ENCODE measurements at places on chromosomes 16 and 17.
A peak's percentile ranks its signal among the peaks of the same experiment; 100 is the strongest.

- peak; percentile 93 for DNase-seq
Measured at GRCh38 chr16:87950765-87951551, at the start of gene BANP. TSS of gene BANP (plus strand) at chr16:87951434. CDS start at chr16:87975116, 23,682 bp downstream.

- no peak for DNase-seq
Measured at GRCh38 chr17:57597531-57598453, 147.3 kb downstream of the CCDC182 start.

- no peak for DNase-seq
Measured at GRCh38 chr17:37197336-37197735, 178.4 kb upstream of the C17orf78 start.

DNA sequence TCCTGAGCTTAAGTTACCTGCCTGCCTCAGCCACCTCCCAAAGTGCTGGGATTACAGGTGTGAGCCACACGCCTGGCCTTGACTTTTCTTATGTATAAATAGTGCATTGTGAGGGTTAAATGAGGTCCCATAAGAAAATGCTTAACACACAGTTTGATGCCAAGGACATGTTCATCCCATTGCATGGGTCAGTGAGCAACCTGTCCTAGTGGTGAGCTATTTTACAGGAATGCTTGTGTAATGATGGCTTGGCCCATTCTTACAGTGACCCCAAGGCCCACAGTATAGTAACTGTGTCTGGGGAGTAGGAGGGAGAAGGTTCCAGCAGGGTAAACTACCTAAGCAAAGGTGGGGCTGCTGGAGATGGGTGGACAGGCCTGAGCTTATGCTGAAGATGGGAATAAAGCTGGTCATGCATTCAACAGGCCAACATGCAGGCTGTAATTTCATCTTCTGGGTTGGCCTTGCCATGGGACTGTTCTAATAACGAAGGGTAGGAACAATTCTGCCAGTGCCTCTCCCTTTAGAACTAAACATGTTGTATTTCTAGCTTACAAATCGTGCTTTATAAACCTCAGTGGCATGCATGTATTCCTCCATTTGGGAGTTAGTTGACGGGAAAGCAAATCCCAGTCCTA lies 6.2 kb downstream of the ACSF2 start:
- DNase-seq: no peak

DNA sequence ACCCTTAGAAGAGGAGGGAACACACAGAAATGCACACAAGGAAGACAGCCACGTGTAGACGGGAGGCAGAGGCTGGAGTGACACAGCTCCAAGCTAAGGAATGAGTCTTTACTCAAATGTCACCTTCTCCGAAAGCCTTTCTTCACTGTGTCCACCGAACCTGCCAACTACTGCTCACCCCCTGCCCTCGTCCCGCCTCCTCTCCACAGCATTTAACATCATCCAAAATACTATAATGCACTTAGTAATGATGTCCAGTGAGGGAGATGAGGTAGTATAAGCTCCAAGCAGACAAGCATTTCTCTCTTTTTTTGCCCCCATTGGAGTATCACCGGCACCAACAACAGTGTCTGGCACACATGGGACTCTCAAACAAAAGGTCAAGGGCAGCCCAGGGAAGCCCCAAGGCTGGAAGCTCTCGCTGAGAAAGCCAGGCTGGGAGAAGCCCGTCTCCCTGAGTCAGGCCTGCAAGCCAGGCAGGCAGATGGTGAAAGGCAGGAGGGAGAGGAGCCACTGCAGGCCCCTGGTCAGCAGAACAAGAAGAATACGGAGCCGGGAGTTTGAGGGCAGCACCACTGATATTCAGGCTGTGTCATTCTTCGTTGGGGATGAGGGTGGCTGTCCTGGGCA lies 25.9 kb downstream of the ZFHX3 start:
- no peak for DNase-seq

DNA sequence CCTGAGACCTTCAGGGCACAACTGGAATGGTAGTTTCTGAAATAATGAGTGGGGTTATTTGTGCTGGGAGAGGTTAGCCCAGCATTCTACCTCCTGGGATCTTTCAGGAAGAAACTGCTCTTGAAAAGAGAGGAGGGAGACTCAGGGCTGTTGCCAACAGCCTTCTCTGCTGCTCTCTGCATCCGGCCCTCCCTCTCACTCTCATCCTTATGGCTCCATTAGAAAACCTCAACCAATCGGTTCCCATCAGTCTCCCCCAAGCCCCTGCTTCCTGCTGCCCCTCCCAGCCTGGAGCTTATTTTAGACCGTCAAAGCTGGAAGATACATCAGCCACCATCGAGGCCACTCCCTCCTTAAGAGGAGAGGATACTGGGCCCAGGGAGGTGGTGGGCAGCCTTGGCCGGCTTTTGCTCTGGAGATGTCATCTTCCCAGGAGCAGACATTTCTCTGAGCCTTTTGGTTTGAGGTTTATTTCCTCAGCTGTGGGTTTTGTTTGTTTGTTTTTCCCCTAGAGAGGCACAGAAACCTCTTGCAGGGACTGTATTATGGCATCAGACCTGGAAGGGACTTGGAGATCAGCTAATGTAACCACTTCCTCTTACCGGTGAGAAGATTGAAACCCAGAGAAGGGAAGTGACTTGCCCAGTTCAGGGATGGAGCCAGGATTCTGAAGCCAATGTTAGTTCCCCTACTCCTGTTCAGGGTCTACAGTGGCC lies 2.7 kb downstream of the MPRIP start:
- no peak for DNase-seq

DNA sequence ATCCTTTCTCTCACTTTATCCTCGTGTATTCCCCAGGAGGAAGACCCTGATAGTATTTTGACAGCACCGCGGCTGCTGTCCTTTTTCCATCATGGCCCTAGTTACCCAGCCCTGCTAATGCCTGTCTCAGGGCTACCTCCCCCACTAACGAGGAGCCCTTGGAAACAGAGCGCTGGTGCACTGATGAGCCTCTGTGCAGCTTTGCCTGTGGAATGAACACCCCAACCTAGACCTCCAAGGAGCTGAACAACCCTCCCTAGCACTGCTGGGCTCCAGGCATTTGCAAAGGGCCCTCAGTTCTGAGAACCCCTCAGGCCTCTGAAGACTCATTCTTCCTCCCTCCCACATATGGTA lies 23.3 kb upstream of the CCL1 start:
- DNase-seq: no peak

DNA sequence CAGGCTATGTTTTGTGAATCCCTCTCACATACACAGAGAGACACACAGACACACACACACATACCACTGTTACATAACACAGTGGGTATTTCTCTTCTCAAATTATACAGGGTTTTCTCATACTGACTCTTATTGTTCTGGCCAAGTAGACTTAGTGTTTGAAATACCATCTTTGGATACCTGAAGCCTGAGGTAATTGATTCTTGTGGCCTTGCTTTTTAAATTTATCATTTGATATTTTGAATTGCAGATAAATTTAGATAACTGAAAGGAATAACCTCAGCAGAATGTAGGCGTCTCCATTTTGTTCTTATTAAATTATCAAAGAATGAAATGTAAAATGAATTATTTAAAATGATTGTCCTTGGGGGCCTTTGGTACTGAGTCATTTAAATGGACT lies 223.8 kb downstream of the LGALS9B start:
- no peak for DNase-seq

- DNase-seq: no peak
Measured at GRCh38 chr16:59632276-59632855, 898.2 kb upstream of the GOT2 start.

GRCh38 chr17:62975206-62975605 lies 9.2 kb downstream of the TANC2 start:
- DNase-seq: no peak

DNA sequence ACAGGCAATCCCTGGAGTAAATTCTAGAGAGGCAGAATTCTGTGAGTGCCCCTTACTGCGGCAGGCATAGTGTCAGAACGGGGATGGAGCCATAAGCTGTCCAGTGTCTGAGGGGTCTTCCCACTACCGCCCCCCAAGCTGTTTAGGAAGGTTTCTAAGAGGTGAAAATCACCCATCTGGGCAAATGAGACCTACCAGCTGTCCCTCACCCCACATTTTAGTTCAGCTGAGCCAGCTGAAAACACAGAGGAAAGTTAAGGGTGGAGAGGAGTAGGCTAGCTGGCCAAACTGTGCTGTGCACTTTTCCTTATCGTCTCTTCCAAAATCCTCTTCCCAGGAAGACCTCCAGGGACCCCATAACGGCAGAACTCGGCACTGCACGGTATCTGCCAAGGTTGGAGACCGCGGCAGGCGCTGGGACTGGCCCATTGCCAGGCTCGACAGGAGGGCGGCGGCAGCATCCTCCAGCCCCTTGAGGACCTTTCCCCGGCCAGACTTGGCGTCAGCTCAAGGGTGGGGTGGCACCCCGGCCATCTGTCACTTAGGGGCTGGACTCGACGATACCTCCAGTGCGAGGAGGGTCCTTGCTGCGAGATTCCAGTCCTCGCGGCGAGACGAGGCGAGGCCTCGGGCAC lies 955 bp downstream of the ACLY start:
- peak; percentile 19 for DNase-seq

- no peak for DNase-seq
Measured at GRCh38 chr17:78438271-78438691, 59.8 kb downstream of the PGS1 start.

DNA sequence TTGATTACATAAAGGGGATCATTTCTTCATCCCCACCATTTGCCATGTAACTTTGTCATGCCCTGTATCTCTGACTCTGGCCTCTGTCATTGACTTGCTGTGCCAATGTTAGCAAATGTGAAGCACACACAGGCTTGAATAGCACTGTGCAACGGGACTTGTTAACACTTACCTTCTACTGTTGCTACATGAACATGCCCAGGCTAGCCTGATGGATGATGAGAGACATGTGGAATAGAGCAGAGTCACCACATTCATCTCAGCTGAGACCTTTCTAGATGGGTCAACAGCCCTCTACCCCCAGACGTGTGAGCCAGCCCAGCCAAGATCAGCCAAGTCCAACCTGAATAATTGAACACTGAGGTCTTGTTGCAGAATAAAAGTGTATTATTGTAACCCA lies 162.1 kb upstream of the SALL1 start:
- DNase-seq: no peak

GRCh38 chr16:57144027-57144426 lies 41.8 kb downstream of the PSME3IP1 start:
- DNase-seq: no peak

DNA sequence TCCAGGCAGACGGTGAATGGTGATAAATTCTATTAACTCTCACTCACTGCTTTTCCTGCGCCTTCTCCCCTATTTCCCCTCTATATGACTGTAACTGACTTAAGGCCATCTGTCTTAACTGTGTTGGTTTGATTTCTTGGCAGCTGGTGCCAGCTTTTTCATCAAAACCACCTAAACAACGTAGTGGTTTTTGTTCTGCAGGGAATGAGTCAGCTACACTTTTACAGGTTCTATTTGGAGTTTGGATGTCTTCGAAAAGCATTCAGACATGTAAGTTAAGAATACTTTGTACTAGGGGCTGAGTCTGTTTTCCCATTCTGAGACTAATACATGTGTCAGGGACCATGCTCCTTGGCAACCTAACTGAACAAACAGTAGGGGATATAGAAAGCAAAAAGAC lies 8.5 kb downstream of the REXO5 start:
- DNase-seq: no peak

- no peak for DNase-seq
Measured at GRCh38 chr17:17445925-17446665, 30.7 kb upstream of the MED9 start.

- DNase-seq: no peak
Measured at GRCh38 chr17:3594976-3595375, 14.2 kb downstream of the TRPV1 start.

DNA sequence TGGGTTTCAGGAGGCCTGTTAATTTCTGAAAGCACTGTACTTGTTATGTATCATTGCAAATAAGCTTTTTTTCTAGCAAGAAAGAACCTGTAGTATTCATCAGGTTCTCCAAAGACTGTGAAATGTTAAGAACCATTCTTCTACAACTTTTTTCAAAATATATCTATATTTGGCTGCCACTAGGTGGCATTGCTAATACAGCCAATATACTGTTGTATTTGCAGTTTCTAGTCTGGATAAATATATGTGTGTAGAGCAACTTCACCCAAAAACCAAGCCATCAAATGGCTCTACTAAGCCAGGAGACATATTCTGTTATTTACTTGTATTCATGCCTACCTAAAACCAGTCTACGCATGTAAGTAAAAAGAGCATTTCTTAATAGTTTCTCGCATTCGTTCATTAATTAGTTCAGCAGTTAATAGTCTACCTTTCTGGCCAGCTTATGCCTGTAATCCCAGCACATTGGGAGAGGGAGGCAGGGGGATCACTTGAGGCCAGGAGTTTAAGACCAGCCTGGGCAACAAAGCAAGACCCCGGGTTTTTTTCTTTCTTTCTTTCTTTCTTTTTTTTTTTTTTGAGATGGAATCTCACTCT lies 39.5 kb downstream of the VMP1 start:
- no peak for DNase-seq

- DNase-seq: no peak
Measured at GRCh38 chr17:79482727-79483521, 127.9 kb downstream of the RBFOX3 start.

DNA sequence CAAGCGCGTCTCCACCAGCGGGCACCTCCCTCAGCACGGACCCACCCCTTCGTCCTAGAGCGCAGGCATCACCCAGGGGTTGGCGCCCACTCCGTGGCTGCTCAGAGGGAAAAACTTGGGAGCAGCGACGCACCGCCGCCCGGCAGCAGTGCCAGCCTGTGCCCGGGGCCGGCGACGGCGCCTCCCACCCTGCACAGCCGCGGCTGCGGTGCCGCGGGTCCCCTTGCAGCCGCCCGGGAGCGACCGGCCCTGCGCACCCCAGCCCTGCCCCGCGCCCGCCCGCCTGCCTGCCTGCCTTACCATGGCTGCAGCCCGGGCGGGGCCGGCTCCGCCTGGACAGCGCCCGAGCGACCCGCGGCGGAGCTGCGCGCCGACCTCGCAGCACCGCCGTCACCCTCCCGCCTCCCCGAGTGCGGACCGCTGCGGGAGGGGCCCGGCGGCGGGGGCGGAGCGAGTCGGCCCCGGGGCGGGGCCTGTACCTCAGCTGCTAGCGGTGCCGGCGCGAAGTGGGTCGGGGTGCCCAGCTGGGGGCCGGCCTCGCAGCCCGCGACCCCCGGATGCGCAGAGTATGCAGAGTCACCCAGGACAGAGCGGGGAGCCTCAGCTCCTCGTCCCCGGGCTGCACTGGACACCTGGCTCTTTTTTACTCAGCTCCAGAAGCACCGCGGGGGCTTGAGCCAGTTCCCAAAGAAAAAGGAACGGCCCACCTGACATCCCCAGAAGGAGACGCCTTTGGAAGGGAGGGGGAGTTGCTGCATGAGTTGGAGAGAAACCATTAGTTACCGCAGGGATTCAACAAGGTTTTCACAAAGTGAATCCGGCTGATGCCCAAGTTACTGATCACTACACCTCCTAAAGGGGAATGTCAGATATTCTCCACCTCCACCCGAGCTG lies 17.5 kb upstream of the MTMR4 start:
- DNase-seq: peak; percentile 43

GRCh38 chr16:2154533-2155090 lies 970 bp upstream of the TRAF7 start:
- no peak for DNase-seq

DNA sequence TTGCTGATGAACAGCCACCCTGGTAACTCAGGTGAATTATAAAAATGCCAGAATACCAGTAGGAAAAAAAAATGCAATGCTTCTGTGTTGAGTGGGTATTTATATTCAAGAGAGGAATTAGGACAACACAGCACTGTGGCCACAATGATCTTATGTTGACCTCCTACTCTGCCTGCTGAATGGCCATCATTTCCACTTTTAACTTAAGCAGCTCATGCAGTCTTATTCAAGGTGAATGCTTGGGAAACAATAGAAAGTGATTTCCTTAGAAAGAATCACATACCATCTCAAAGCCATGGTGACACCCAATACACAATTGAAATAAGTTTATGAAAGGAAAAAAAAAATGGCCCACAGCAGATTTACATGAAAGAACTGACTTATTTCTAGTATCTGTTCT lies 224.0 kb downstream of the CDH8 start:
- DNase-seq: no peak

- no peak for DNase-seq
Measured at GRCh38 chr16:83802135-83802534, 5.6 kb upstream of the HSBP1 start.
